ENCODE measurements at places on chromosomes 4 and X.

DNA sequence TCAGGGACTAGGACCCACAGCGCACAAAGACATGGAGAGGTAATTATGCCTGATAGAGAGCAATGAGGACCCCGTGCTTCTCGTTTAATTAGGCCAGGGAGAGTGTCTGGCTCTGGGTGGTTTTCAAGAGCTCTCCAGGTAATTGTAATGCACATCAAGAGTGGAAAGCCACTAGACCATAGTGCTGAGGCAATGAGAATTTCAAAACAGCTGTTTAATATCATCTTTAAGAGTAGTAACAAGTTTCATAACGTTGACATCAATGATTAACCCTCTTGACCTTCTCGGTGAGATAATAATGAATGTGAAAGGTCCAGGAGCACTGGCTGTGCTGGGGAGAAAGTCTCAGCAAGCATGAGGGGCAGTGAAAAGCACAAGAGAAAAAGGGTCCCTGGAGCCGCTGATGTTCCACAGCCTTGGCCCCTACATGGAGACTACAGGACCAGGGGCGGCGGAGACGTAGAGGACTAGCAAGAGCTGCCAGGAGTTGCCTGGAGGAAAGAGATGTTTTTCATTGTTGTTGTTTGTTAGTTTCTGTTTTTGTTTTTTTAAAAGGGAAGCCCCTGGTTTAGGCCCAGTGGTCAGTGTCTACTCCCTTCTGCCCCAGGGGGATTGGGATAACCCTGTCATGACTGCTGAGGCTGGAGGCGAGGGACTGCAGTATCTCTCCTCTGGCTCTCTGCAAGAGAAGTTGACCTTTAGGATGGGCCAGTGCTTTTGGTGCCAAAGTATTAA lies 14.8 kb upstream of the CXCR3 start:
- DNase-seq: no peak
- H3K4me3 ChIP-seq: no peak overlapping the region
- no peaks in the 10 kb centered on the region for H3K27me3 ChIP-seq
- no peaks in the 10 kb centered on the region for H3K36me3 ChIP-seq
- no peak overlapping the region for H3K27ac ChIP-seq

- DNase-seq: no peak
These were observed 42.5 kb downstream of the SYTL5 start for GRCh38 chrX:38048886-38049285.

- H3K4me3 ChIP-seq: no peak overlapping the region
- no peaks in the 10 kb centered on the region for H3K27me3 ChIP-seq
- H3K4me1 ChIP-seq: no peaks in the 10 kb centered on the region
- H3K36me3 ChIP-seq: no peaks in the 10 kb centered on the region
- no peak overlapping the region for H3K27ac ChIP-seq
These were observed 24.6 kb downstream of the PPP3CA start for GRCh38 chr4:101322743-101323142.

GRCh38 chr4:155807021-155807420 lies 48.2 kb downstream of the GUCY1B1 start:
- no peaks in the 10 kb centered on the region for H3K27me3 ChIP-seq
- no peaks in the 10 kb centered on the region for H3K36me3 ChIP-seq
- H3K4me3 ChIP-seq: no peak overlapping the region
- no peak overlapping the region for H3K27ac ChIP-seq
- H3K4me1 ChIP-seq: no peaks in the 10 kb centered on the region

DNA sequence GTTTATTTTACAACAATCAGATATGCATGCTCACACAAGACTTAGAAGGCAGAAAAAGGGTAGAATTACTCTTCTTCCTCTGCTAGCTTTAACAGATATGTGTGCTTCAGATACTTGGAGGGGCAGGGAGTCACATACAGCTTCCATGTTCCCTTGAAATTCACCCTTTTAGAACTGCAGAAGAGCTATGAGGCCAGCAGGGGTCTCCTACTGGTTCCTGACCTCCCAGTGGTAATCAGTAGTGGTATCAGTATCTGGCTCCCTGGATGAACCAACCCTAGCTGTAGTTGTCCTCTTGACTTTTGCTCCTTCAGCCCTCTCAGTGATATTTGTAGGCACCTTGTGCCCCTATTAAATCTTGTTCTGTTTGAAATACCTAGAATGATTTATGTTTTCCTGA lies 81.5 kb downstream of the RCHY1 start:
- H3K27ac ChIP-seq: no peak overlapping the region
- DNase-seq: peak; percentile 21
- no peaks in the 10 kb centered on the region for H3K27me3 ChIP-seq
- no peaks in the 10 kb centered on the region for H3K36me3 ChIP-seq
- H3K4me1 ChIP-seq: no peaks in the 10 kb centered on the region
- H3K4me3 ChIP-seq: no peak overlapping the region

DNA sequence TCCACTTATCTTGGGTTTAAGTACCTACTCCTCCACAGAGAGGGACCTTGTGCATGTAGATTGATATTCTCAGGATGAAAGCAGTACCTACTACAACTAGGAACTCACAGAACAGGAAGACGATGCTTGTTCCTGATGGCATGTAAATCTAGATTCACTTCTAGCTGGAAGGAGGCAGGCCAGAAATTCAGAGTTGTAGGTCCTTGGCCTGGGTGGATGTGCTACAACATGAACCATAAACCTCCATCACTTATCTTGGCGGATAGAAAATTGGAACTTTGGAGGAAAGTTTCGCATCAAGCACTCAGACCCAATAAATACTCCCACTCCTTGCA lies 9.3 kb upstream of the SMIM20 start:
- no peaks in the 10 kb centered on the region for H3K36me3 ChIP-seq
- no peak overlapping the region for H3K27ac ChIP-seq
- H3K4me3 ChIP-seq: no peak overlapping the region
- DNase-seq: no peak

GRCh38 chrX:22159071-22159470 lies 113.6 kb upstream of the CBLL2 start:
- H3K4me3 ChIP-seq: no peak overlapping the region
- no peaks in the 10 kb centered on the region for H3K27me3 ChIP-seq
- H3K36me3 ChIP-seq: no peaks in the 10 kb centered on the region
- H3K27ac ChIP-seq: no peak overlapping the region
- DNase-seq: no peak
- H3K4me1 ChIP-seq: no peaks in the 10 kb centered on the region

- no peak overlapping the region for H3K27ac ChIP-seq
- H3K27me3 ChIP-seq: no peaks in the 10 kb centered on the region
- H3K36me3 ChIP-seq: no peaks in the 10 kb centered on the region
- no peak overlapping the region for H3K4me3 ChIP-seq
- no peaks in the 10 kb centered on the region for H3K4me1 ChIP-seq
These were observed 166.5 kb upstream of the SPRY1 start for GRCh38 chr4:123230061-123230460.

DNA sequence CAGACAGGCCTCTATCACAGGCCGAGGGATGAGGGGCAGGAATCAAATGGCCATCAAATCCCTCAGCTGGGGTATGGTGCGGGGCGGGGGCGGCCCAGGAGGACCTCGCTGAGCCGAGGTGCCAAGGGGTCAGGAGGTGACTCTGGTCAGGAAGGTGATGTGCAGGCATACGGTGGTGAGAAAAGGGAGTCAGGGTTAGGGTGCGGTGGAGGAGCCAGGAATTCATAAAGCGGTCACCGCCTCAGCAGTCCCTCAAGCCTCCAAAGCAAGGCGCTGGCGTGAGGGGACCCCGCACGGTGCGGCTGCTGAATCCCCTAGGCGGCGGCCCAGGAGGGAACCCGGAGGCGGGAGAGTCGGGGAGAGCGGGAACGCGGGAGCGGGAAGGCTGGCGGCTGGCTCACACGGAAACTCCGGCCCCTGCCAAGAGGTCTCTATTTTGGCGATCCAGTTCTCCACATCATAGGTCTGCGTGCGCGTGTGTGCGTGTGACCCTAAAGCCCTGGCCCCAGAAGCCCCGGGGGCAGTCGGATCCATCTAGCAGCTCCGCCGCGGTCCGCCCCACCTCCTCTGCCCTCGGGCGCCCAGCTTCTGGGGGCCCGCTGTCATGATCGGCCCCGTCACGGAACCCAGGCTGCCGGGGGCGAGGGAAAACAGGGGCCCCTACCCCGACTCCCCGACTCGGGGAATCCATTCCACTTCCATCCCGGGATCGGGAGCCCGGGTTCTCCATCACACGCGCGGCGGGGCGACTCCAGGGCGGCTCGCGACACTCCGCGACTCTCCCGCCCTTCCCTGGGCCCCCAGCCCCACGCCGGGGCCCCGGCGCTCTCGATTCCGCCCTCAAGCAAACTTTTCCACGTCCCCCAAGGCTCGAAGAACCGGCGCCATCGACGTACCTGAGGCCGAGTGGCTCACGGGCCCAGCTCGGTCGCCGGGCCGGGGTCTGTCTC lies 593 bp downstream of the ELF4 start:
- peak overlapping the region; percentile 57 for H3K4me3 ChIP-seq
- peak overlapping the region; percentile 90 for H3K27ac ChIP-seq
- H3K4me1 ChIP-seq: peaks cover 45% of the 10 kb centered on the region
- H3K27me3 ChIP-seq: no peaks in the 10 kb centered on the region

Measured in HCT116 (cell line).